Gastroesophageal sphincter (tissue), 4 donors: ENCODE measurements at places on chromosomes 3 and 15. TPM values are rescaled to one million over a fixed set of nuclear protein-coding genes. Genes with fewer than 3 reads are reported as not detected.
A peak's percentile ranks its signal among the peaks of the same experiment; 100 is the strongest.

DNA sequence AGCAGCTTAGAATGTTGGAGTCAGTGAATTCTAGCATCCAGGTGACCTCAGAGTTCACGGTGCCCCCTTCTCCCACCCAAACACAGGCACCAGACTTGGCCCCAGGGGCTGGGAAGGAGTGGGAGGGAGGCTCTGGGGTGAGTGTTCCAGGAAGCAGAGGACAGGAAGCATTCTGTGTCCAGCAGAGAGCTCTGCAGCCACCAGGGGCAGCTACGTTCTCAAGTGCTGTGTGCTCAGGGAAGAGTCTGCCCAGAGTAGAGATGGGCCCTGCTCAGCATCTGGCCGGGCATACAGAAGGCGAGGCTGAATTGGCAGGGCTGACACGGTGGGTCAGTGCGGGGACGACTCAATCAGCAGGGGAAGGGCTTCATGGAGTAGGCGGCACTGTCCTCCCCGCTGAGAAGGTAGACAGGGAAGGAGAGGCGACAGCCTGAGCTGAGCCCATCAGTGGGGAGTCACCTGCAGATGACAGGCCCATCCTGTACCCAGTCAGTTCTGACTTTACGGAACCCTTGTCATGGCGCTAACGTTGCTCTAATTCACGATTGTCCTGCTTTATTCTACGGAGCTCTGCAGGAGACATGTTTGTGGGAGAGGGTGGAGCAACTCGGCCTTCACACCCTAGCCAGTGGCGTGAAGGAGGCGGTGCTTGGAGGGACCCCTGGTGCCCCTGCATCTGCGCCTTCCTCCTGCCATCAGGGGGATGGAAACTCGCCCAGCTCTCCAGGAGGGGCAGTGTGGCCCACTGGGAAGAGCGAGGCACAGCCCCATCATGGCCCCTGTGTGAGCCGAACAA lies 82.2 kb downstream of the C3orf70 start:
- peak; percentile 29 for ATAC-seq

- no peak for ATAC-seq
Measured at GRCh38 chr3:100376301-100376700, 24.6 kb downstream of the TOMM70 start.

DNA sequence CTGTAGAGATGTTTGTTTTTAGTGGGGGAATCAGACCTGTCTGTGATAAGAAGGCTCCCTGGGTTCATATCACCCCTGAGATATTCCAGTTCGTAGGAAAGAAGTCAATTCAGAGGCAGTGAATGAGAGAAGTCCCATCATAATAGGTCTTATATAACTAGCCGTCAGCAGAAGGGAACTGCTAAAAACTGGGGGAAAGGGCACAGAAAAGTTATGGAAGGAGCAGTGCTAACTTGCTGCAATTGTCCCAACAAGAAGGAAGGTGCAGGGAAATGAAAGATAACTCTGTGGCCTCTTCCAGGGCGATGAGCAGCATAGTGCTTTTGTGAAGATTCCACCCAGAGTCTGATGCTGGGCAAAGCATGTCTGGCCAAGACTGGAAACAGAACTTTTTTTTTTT lies 9.0 kb upstream of the CA12 start:
- ATAC-seq = no peak

DNA sequence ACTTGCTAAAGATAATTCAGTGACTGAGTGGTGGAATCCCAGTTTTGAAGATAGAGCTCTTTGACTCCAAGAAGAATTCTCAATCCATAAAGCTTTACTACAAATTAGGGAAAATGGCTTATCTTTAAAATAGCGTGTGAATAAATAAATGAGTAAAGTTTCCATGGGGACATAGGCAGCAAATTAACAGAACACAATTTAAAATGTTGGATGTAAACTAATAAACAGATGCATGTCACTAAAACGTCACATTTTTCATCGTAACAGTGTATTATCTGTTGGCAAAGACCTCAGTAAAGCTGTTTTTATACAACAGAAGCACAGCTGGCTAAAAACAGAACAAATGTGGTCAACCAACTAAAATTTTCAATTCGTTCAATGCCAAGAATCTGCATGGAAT lies 913.9 kb upstream of the CFAP20DC start:
- ATAC-seq = no peak

- no peak for ATAC-seq
Measured at GRCh38 chr15:80990955-80991354, 1.3 kb upstream of the MESD start.

DNA sequence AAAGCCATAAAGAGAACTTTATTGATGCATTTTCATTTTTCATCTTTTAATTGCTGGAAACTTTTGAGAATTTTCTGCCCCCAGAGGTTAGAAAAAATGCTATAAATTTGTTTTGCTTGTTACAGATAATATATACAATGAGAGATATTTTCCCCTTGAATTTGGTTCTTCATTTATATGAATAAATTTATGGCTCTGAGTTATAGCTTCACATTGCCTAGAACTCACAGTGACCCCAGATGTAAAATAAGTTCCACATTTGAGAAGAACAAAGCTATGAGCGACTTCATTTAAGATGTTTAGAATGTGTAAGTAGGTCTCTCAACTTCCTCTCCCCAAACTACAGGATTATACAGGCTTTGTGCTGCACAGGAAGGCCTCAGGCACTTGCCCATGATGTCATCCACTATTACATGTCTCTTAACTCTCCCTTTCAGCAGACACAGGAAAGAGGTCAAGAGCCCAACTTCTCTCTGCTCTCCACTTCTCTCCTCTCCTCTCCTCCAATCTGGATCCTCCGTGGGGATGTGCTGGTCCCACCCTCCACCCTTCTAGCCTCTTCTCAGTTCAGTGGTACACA lies 92.8 kb downstream of the DUT start:
- ATAC-seq = no peak

GRCh38 chr15:64854041-64854440 lies 12.3 kb downstream of the PLEKHO2 start:
- ATAC-seq = no peak

DNA sequence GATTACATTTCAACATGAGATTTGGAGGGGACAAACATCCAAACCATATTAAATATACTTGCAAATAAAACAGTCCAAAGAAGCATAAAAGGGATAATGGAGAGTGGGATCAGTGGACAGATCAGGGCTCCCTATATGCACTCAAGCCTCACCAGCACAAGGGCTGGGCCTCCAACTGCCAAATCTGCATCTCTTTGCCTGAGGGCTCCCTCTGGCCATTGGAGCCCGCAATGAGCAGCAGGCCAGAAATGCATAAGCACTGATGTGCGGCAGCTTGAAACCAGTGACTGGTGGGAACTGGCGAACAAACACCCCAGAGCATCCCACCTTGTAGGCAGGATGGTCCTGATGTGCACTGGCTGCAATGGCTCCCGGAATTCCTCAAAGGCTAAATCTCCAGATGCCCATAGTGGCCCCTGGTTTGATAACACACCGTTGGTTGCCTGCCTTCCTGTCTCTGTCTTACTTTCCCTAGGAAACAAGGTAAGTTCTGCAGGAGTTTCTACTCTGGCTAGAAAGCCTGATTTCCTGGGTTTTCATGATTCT lies 55.9 kb upstream of the POMGNT2 start:
- no peak for ATAC-seq

DNA sequence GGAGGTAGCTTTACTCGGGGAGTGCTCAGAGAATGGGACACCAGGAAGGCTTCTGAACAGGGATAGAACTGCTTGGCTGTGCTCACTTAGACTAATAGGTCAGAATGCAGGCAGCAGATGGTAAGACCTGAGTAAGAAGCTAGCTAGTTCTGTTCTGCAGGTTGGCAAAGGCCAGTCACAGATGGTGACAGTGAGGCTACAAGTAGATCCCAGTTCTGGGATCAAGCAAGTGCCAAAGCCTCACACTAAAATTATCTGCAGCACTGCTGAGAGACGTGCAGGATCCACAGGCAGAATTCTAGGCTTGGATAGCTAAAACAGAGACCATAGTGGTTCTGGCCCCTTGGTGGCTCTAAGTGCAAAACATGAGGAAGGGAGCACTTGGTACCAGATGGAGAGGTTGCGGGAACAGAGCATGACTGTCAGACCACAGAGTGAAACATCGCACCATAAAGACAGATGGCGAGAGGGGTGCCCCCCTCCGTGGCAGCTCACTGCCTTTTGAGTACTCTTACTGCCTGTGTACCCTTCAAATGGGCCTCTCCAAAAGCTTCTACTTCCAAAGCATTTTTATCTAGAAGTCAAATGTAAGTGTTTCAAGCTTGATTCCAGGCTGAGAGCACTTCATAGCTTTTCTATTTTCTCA lies 3.6 kb upstream of the GLCE start:
- ATAC-seq = no peak

DNA sequence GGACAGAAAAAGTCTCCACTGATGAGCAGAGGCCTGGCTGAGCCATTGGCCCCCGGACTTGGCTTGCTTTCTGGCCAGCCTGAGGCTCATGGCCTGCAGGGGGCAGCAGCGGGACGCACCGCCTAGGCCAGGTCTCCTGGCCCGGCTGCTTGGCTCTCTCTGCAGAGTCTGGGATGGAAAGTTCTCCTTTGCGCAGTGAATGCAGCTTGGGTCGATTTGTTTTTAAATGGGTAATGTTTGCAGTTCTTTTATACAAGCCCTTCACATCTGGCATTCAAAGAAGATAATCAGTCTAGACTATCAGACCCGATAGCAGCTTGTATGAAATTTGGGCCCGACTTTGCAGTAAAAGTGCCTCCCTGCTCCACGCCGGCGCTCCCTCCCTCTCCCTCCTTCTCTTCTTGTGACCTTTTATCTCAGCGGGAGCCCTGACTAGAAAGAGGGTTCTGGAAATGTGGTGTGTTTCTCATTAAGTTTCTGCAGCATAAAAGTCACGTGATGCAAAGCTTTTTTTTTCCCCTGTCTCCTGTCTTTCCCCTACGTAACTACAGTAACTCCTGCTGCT lies 59.9 kb downstream of the ZNF621 start:
- ATAC-seq = peak; percentile 82

GRCh38 chr15:93321881-93322282 lies 232.9 kb upstream of the RGMA start:
- no peak for ATAC-seq

DNA sequence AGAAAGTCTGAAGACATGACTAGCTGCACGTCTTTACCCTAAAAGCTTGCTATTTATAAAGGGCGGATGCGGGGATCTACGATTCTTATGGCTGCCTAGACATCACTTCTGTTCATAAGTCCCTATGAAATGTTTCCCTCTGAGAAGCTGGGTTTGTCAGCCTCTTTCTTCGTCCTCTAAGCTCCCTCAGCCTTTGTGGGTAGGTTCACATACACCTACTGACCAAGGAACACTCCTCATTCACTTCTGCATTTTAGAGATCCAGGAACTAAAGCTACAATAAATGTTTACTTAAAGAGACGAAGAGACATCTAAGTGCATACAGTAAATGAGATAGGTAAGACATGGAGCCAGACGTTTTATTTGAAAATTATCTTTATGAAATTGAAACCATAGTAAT lies 16.7 kb upstream of the RAMAC start:
- no peak for ATAC-seq

- ATAC-seq = peak; percentile 7
Measured at GRCh38 chr15:98728082-98728810, 79.9 kb downstream of the IGF1R start.

DNA sequence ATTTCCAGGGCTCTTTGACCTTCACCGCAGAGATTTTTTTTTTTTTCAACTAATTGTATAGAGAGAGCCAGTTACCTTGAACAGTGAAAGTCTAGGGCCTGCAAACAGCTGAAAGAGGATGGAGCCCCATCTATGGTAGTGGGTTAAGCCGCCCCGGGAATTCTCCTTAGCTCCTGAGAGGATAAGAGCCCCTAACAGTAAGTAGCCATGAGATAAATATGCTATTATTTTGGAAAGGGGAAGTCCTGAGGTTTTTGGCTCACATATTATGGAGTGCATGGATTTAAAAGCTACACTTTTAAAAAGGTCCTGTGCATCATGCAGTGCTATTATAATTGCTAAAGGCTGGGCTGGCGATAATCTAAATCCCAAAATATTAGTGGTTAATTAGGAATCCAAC lies 115.0 kb downstream of the FBN1 start:
- ATAC-seq = no peak

GRCh38 chr3:14810801-14811661 lies 7.7 kb upstream of the FGD5 start:
- no peak for ATAC-seq

DNA sequence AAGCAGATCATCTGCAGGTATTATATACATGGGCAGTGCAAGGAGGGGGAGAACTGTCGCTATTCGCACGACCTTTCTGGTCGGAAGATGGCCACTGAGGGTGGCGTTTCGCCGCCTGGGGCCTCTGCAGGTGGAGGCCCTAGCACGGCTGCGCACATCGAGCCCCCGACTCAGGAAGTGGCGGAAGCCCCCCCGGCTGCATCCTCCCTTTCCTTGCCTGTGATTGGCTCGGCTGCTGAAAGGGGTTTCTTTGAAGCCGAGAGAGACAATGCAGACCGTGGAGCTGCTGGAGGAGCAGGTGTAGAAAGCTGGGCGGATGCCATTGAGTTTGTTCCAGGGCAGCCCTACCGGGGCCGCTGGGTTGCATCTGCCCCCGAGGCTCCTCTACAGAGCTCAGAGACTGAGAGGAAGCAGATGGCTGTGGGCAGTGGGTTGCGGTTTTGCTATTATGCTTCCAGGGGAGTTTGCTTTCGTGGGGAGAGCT lies 639 bp downstream of the MKRN3 start:
- no peak for ATAC-seq

DNA sequence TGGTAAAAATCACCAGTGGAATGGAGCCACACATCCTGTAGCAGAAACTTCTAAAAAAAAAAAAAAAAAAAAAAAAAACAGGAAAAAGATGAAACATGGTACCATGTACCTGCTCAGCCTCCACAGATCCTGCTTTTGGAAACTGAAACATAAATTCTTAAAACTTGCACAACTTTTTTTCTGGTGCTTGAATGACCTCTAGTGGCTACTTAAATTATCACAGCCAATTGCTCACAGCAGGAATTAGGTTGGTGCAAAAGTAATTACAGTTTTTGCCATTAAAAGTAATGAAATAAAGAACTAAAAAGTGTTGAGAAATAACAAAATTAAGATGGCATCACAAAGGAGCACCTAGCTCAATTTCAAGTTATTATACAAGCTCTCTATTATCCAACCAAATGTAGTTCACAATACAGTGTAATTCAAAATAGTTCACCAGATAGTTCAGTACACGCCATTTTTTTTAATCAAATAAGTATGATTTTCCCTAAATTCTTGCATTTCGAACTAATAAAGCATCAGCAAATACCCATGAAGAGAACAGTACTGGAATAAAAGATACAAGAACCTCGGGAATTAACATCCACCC lies 80.6 kb downstream of the ULK4 start:
- no peak for ATAC-seq

Gene KBTBD12
- 11.2 TPM for total RNA-seq

Gene ITIH1
- total RNA-seq = not detected

Gene HTR3E
- not detected for total RNA-seq

Gene CCRL2
- total RNA-seq = 3.0 TPM

Gene KNG1
- total RNA-seq = not detected

Gene MST1R
- 1.2 TPM for total RNA-seq

Gene MYRIP
- 3.8 TPM for total RNA-seq

Gene USF3
- total RNA-seq = 27.9 TPM

Gene NT5DC2
- 21.7 TPM for total RNA-seq

Gene AADACL2
- total RNA-seq = not detected

Gene SKOR1
- total RNA-seq = 0.46 TPM

Gene GLT8D1
- 36.9 TPM for total RNA-seq

Gene GJD2
- not detected for total RNA-seq

Gene SCN5A
- total RNA-seq = 0.50 TPM

Gene TRPM7
- 50.1 TPM for total RNA-seq
